ENCODE measurements at places on chromosomes 12 and 14.

DNA sequence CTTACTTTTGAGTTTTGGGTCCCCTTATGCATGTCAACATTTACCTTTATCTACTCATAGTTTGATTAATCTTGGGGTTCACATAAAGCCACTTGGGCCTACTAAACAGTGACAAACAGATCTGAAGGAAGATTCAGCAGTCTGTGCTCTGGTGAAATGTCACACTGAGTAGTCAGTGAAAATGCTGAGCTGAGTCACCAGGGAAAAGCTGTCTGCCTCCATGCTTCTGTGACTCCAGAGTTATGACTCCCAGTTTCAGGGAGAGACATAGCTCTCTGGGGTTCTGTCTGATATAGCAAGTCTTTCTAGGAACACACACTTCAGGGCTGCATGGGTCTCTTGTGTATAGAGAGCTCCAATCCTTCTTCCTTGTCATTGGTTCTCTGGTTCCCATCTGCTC is 406.3 kb upstream of the FAR2 start:
- no peak for DNase-seq

DNA sequence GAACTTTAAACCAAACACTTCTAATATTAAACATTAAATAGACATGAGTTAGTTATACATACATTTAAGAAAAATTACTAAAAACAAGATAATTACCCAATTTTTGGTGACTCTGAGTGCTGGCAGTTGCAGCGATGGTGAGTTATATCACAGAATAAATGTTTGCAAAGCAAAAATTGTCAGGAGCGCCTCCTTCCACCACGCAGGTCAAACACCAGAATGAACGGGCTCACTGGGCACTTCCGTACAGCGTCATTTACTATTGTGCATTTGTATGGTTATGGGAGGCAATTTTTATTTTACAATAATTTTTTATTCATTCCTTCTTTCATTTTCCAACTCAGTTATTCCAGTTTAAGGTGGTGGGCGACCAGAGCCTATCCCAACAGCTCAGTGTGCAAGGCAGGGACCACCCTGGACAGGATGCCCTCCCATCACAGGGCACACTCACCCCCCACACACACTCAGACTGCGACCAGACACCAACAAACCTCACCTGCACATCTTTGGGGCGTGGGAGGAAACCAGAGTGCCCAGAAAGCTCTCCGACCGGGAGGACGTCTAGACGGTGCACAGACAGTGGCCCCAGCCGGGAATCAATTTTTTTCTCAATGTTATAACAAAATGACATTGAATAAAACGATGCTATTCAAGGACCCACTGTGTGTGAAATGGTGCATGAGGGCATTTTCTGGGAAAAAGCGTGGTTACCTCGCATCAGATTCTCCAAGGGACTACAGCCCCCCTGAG is 67.2 kb downstream of the TESC start:
- DNase-seq = no peak

DNA sequence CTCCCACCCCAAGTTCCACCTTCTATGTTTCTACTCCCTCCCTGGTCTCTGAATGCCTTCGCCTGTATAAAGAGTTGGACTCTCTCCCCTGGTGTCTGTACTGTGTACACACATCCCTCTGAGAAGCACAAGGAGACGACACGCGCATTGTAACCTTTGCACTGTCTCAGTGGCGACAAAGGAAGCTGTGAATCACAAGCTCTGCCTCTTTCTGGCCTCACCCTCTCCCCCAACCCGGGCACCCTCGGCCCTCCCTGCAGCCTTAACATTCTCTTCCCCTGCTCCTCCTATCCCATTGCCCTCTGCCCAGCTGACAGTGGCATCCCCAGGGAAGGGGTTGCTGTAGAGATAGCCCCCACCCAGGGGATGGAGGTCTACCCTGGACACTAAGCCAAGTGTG is 2.5 kb upstream of the SMARCD1 start:
- DNase-seq = no peak

GRCh38 chr12:97960741-97961608 is 498.4 kb downstream of the RMST start:
- no peak for DNase-seq

GRCh38 chr12:22729957-22730443 is 105.0 kb downstream of the ETNK1 start:
- no peak for DNase-seq

Data from stimulated activated naive CD4-positive, alpha-beta T cell treated with Interleukin-2 at 50 U/mL for 16 hours (primary cell).